Activated CD8-positive, alpha-beta memory T cell treated with anti-CD3 and anti-CD28 coated beads for 36 hours (primary cell): ENCODE measurements at places on chromosomes 3 and 15. TPM values are rescaled to one million over a fixed set of nuclear protein-coding genes. Genes with fewer than 3 reads are reported as not detected.

PATL2 gene
- total RNA-seq = 5.4 TPM

RBPMS2 gene
- total RNA-seq = not detected

MKRN3 gene
- total RNA-seq = 1.1 TPM

ITIH4 gene
- total RNA-seq = 6.1 TPM

LHFPL4 gene
- not detected for total RNA-seq

IL17RB gene
- 0.25 TPM for total RNA-seq

PIGX gene
- 43.5 TPM for total RNA-seq

TUSC7 gene
- total RNA-seq = not detected

CYP8B1 gene
- total RNA-seq = not detected

SLC24A5 gene
- total RNA-seq = not detected

PYGO1 gene
- total RNA-seq = 0.08 TPM

CMC1 gene
- total RNA-seq = 32.8 TPM

DUOXA2 gene
- total RNA-seq = not detected

PML gene
- 38.9 TPM for total RNA-seq

SYNPR gene
- total RNA-seq = not detected

ABI3BP gene
- total RNA-seq = not detected

MAP6D1 gene
- total RNA-seq = 4.0 TPM
